Activated CD4-positive, alpha-beta T cell treated with anti-CD3 and anti-CD28 coated beads, Interleukin-10, Interleukin-2, amounts not matched to agents 100 ng/mL and 50 ng/mL, durations not matched to agents 16 hours and 8 hours (primary cell): ENCODE measurements at places on chromosomes 11 and 22.

DNA sequence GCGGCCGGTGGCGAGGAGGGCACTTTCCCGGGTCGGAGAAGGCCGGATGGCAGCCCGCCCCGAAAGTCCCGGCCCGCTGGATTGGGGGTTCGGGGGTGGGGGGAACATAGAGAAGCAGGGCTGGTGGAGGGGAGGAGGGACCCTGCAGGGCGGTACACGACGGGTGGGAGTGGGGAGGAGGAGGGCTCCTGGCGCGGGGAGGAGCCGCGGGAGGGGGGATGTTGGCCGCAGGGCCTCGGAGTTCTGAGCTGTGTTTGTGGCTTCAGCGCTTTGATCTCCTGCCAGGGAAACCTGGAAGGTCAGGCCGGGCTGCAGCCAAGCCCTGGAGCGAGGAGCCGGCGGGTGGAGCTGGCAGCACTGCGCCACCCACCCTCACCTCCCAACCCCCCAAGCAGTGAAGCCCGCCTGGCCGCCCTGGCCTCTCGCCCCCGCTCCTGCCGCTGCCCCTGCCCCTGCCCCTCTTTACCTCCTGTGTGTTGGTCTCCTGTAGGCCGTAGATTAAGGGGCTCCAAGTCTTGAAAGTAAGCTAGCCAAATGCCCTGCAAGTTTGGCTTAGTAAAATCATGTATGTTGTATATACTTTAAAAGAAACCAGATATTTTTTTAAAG lies 30.9 kb downstream of the C22orf31 start:
- no peak for DNase-seq

- no peak for DNase-seq
These were observed 14.0 kb upstream of the TUB start for GRCh38 chr11:8066911-8067455.

DNA sequence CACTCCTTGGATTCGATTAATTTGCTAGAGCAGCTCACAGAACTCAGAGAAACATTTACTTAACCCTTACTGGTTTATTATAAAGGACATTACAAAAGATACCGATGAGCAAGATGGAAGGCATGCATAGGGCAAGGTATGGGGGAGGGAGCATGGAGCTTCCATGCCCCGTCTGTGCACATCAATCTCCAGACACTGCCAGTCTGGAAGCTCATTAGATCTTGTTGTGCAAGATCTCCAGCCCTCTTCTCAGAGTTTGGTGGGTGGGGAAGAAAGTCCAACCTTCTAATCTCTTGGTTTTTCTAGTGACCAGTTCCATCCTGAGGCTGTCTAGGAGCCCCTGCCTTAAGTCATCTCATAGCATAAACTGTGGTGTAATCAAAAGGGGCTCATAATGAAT lies 190.7 kb downstream of the UVRAG start:
- DNase-seq: no peak

DNA sequence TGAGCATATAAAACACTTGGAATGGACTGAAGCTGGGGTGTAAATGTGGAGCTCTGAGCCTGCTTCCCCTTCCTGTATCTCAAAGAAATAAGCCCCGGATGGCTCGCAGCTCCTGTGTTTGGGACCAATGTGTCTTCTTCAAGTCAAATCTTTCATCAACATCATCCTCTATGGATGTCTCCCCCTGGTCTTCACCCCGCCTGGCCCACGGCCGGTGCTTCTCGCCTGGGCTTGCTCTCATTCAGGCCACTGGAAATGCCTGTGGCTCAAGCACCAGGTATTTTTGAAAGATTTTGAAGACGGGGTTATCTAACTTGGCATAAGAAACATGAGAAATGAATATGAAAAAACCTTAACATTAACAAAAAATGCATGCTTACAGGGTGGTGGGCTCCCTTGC lies 769.8 kb downstream of the BRD1 start:
- no peak for DNase-seq

- DNase-seq: no peak
These were observed 85.5 kb downstream of the NOX4 start for GRCh38 chr11:89405629-89406028.

- DNase-seq: no peak
These were observed 2.5 kb downstream of the FERMT3 start for GRCh38 chr11:64208796-64209562.

DNA sequence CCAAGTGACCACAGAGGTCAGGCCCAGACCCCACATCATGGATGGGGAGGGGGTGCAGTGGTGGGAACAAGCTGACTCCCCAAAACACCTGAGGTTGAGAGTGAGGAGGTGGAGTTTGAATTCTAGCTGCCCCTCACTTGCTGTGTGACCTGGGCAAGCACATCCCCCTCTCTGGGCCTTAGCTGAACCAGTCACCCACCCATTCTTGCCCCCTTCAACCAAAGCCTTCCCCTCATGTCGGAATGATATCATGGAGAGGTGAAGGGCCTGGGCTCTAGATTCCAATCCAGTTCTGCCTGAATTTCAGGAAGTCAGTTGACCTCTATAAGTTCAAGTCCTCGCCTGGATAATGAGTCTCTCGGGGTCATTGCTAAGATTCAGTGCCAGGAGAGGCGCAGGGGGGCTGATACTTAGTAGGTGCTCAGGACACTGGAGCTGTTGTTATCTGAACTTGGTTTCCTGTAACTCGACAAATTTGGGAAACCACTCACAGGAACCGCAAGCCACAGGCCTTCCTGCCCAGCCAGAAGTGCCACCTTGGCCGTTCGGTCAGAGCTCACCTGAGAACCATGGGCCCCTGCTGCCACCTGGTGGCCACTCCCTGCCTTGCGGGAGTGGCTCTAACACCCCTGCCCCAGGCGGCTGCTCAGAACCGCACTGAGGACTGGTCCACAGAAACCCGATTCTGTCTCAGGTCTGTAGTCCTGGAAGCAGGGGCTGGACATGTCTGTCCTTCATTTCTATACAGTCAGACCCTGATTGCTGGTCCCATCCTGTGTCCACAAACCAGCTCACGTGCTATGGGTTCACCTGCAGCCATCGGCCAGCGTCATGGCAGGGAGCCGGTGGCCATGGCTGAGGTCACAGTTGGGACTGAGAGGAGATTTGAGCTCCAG lies 6.9 kb downstream of the CDC42EP1 start:
- DNase-seq: peak; percentile 97

- DNase-seq: no peak
These were observed 16.2 kb upstream of the PVALB start for GRCh38 chr22:36833073-36833472.

GRCh38 chr11:63599211-63600122 lies 14.8 kb downstream of the PLAAT3 start:
- no peak for DNase-seq

DNA sequence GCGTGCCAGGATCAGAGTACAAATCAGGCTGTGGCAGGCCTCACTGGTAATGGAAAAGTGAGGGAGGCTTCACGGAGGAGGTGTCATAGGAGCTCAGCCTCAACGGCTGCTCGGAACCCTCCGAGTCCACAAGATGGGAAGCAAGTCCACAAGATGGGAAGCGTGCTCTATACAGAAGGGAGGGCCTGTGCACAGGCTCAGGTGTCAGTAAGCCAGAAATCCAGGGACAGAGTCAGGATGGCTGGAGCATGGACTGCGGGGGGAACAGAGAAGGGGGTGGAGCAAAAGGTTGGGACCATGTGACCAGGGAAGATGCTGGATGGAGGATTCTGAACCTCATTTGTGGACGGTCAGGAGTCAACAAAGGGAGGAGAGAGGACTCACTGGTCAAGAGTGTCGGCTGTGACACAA lies 3.4 kb upstream of the DPP3 start:
- DNase-seq: no peak

GRCh38 chr11:42225664-42226063 lies 766.2 kb upstream of the LRRC4C start:
- DNase-seq: no peak
